Stimulated activated CD4-positive, alpha-beta T cell treated with anti-CD3 and anti-CD28 coated beads, Interleukin-2, amount 100 ng/mL, for 4 hours (primary cell): ENCODE measurements at places on chromosomes 16 and 17.
A peak's percentile ranks its signal among the peaks of the same experiment; 100 is the strongest.

DNA sequence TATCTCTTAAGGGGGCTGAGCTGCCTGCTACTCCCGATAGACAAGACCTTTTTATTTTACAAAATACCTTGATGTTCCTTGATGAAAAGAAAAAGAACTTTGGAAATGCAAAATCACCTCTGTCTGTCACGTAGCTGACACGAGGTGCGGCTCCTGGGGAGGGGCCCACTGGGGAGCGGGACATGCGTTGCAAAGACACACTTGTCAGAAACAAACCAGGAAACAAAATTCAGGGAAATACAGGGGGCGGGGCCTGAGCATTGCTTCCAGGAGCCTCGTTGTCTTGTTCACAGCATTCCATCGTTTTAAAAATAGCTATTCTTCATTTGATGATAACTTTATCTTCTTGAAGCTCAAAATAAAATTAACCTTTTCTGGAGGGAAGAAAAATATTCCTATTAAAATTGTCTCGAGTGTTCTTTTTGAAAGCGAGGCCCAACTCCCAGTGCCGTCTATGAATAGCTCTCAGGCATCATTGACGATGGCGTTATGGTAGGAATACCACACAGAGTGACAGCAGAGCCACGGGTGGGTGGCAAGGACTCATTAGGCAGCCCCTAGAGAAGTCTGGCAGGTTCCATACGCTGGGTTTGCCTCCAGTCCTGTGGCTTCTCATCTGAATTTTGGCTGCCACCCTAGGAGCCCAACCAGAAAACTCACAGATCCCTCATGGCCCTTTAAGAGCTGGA, 286.9 kb downstream of the CPPED1 start:
- DNase-seq: no peak

GRCh38 chr17:31408586-31408985, 17.1 kb downstream of the RAB11FIP4 start:
- no peak for DNase-seq

DNA sequence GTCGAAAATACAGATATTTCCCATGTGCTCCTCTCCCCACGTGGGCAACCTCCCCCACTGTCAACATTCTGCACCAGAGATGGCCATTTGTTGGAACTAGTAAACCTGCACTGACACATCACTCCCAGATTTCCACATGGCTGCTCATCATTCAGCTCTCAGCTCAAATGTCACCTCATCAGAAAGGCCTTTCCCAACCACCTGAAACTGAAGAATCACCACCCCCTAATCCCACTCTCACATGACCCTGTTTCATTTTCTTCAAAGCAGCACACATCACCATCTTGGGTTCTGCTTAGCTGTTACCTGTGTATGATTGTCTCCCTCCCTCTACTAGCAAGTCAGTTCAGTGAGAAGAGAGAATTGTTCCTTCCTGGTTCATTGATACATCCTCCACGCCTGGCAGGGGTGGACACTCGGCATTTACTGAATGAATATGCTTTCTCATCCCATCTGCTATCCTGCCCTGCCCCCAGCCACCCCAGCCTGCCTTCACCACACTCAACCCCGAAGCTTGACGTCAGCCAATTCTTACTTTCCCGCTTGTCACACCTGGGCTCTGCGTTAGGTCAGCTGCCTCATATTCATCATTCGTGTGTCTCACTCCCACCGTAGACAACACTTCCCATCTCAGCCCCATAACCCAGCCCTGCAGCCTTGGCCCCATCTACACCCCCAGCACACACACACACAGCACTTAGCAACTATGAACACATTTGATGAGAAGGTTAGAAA, 1.5 kb downstream of the C17orf114 start:
- no peak for DNase-seq

DNA sequence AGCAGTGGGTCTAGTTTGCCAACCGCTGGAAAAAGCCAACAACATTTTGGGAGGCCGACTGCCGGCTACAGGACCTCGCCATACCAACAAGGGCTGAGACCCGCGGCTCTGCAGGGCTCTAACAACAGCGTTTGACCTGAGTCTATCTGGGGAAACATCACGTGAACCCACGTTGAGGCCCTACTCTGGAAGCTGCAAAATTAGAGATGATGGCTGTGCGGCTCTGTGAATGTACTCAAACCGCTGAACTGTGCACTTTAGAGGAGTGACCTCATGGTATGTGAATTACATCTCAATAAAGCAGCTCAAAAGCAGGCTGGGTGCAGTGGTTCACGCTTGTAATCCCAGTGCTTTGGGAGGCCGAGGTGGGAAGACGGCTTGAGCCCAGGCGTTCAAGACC, 10.1 kb upstream of the CEP295NL start:
- DNase-seq: no peak

GRCh38 chr17:57108671-57109392, 23.8 kb downstream of the AKAP1 start:
- DNase-seq: no peak

GRCh38 chr17:43434902-43435319, 36.1 kb downstream of the ARL4D start:
- no peak for DNase-seq

GRCh38 chr16:56916571-56917403, 15.2 kb upstream of the HERPUD1 start:
- no peak for DNase-seq

GRCh38 chr16:31186176-31186575, 6.2 kb downstream of the FUS start:
- no peak for DNase-seq

- DNase-seq: no peak
These were observed 72.0 kb downstream of the SKAP1 start for GRCh38 chr17:48357779-48358602.

DNA sequence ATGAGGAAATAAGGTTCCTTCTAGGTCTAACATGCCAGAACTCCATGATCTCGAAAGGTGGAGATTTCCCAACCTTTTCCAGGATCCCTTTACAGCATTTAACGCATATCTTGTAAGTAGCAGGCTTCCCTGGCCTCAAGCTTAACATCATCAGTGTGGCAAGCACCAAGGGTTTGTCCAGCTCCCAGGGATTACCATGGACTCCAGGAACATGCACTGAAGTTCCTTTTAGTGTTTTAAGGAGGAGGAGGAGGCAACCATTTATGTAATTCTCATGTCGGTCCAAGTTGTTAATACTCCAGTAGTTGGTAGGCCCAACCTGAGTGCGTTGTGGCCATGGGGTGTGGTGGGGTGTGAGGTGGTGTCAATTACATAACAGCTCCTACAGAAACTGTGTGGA, 11.8 kb upstream of the SKAP1 start:
- no peak for DNase-seq

DNA sequence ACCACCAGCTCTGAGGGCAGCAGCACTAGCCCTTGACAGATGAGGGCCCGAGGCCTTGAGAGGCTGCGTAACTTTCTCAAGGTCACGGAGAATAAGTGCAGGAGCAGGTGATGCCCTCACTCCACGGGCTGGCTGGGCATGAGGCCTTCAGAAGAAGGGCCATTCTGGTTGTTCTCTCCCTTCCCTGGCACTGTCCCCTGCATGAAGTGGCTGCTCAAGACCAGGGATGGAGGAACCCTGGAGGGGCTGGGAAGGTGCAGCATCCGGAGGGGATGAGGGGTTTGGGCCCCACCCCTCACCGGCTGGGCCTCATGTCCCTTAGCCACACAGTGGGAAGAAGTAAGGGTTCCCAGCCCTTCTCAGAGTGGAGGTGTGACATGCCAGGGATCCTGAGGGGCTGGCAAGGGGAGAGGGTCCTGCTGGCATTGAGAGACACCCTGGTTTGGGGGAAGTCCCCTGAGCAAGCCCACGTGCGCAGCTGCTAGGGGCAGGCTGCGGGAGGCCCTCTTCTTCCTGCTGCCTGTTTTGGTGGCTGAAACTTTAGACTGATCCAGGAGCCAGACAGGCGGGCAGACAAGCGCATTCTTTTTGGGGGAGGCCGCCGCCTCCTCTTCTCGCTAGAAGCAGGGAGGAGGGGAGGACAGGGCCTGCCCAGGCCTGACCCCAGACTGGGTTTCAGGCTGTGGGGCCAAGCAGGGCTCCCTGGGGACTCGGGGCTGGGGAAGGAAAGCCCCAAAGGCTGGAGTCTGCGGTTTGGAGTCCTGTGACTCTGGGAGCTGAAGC, 74.0 kb downstream of the N4BP1 start:
- no peak for DNase-seq

DNA sequence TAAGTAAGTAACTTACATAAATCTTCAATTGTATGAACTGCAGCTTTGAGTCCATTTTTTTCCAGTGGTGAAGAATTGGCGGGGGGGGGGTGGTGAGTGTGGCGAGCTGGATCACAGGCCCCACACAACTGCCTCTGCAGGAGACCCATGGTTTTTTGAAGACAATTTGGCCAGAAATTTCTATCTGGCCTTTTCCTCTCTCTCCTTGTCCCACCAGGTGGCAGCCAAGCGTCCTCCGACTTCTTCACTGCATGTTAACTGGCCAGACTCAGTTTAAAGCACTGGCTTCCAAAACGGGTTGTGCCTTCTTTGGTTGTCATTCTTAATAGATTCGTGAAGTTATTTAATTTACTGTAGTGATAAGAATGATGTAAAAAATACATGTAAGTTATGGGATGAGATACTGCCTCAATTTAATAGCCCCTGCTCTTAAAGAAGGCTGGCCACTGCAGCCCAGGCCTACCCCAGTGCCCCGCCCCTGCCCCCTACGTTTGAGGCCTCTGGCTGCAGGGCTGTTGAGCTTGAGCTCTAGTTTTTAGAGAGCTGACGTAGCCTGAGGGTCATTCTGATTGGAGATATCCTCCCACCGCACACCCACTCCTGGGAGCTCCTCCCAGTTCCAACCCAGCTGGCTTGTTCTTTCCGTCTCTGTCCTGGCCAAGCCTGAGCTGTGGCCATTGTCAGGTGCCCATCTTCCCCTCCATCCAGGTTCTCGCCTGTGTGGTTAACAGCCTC, 36.4 kb downstream of the AKAP1 start:
- no peak for DNase-seq

DNA sequence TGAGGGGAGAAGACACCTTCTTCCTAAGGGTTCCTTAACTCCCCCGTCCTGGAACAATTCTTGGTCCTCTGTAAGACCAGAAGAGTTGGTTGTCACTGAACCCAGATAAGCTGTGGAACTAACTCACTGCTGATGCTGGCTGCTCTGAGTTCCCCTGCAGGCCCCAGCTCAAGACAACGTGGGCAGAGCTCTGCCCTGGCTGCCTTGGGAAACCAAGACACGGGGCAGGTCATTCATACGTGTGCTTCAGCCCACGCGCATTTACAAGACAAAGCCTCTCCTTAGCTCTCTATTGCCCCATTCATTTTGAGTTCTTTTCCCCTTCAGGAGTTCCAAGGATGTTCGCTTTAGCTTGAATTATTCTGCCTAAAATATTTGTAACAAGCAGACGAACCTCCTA, 3.4 kb upstream of the NAT9 start:
- DNase-seq: no peak

GRCh38 chr17:7136266-7136877, 21.8 kb upstream of the ASGR2 start:
- peak; percentile 68 for DNase-seq

- peak; percentile 57 for DNase-seq
These were observed 68.2 kb downstream of the MYO18A start for GRCh38 chr17:29111816-29112499.

DNA sequence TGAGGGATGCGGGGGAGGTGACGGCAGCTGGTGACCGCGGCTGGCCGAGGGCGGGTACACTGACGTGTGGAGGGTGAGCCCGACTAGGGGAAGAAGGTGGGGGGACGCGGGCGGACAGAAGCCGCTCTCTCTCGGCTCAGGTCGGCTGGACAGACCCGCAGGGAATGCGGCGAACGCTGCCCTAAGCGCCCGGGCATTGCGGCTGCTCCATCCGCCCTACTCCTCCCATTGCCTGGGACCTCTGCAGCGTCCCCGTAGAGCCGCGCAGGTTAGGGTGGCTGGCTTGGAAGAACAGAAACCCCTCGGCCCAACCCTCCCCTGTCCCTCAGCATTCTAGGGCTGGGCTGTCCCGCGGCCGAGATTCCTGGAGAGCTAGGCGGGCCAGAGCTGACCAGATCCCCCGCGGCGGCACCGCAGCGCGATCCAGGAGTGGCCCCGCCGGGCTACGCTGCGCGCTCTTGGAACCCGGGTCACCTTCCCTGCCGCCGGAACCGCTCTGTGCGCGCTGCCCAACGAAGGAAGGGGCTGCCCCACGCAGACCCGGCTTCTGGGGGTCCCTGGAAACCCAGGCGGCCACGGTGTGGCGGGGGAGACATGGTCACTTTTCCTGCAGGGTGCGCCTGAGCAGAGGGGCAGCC, 3.0 kb downstream of the DLX4 start:
- DNase-seq: no peak

DNA sequence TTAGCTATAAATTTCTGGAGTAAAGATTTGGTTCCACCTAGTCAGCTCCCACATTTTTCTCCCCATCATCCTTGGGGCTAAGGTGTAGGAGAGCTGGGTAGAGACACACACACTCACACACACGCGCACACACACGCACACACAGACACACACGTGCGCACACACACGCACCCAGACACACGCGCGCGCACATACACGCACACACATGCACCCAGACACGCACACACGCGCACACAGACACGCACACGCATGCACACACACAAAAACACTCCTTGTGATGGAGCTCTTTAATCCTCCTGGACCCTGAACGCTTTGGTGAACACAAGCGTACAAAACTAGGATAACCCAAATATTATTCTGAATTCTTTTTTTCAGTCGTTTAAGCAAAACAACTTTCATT, 253.6 kb downstream of the C16orf95 start:
- no peak for DNase-seq

DNA sequence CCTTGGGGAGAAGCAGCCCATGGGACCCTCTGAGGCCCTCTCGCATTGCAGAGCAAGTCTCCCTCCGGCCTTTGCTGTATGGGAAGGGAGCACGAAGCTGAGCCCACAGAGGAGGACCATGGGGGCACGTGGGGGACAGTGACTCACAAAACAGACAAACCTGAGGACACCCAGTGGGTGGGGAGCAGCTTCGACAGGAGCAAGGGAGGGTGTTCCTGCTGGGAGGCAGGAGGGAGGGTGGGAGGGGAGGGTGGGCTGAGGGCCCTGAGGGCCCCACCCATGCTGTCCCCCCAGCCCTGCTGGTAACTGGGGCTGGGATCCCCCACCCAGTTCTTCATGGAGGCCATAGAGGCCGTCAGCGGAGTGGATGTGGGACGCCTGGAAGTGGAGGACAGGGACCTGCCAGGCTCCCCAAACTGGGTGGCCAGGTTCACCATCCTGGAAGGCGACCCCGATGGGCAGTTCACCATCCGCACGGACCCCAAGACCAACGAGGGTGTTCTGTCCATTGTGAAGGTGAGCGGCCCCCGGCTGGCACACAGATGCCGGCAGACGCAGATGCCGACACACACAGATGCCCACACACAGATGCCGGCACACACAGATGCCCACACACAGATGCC, 12.5 kb downstream of the SLC22A31 start:
- DNase-seq: no peak

DNA sequence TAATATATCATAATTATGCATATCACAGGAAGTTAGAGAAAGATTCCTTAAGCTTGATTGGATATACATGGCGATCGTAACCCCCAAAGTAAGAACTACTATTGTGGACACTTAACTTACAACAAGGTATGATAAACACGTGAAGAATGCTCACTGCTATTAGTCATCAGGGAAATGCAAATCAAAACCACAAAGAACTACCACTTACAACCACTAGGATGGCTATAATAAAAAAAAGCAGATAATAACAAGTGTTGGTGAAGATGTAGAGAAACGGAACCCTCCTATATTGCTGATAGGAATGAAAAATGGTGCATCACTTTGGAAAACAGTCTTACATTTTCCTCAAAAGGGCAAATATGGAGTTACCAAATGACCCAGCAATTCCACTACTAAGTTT, 265.9 kb downstream of the SLC39A11 start:
- DNase-seq: no peak

GRCh38 chr17:79027274-79027924, 3.4 kb downstream of the C1QTNF1 start:
- DNase-seq: no peak
